Stimulated activated CD4-positive, alpha-beta T cell treated with anti-CD3 and anti-CD28 coated beads, Interleukin-4, amount 100 ng/mL, for 4 hours (primary cell): ENCODE measurements at places on chromosomes 7 and 10.

DNA sequence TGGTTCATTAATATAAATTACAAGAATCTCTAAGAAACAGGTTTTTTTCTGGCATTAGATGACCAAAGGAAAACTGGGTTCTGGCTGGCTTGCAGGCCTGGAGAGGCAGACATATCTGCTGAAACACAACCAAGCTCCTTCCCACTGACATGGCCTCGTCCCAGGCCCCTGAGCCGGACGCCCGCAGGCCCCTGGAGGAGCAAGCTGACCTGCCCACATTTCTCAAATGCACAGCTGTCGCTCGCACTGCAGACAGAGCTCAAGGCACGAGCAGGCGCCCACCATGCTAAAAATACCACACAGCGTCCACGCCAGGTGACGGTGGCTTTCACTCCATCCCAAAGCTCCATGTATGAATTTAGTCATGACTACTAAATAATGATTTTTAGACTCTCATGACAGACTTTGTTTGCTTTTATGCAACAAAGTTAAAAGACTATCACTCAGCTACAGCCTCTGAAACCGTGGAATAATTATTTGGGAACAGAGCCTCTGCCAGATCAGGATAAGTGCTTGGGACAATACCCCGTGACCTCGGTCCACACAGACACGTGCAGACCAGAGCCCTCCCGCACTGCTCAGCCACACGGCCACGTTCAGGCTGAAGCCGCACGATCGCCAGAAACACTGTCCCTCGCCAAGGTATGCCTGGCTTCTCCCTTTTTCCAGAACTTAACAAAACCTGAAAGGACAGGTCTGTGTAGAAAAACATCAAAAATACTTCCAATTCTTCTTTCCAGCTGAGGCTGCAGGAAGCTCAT, 71.1 kb downstream of the DIP2C start:
- no peak for DNase-seq

- DNase-seq = no peak
These were observed 22.0 kb downstream of the WAC start for GRCh38 chr10:28554952-28555351.

- DNase-seq = no peak
These were observed 38.7 kb downstream of the GLI3 start for GRCh38 chr7:42198296-42198695.

DNA sequence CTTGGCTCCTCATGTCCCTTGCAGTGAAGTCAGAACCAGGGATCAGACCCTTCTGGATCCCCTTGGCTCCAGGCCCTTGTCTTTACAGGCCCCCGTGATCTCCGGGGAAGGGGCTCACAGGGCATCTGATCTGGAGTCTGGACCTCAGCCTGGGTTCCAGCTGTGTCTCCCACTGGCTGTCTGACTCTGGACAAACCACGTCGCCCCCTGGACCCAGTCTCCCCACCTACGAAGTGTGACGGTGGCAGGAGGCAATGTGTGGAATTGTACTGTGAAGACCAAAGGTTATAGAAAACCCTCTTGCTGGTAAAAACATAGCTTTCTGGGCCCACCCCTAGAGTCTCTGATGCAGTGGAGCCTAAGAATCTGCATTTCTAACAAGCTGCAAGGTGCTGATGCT, 15.5 kb upstream of the C10orf71 start:
- no peak for DNase-seq

DNA sequence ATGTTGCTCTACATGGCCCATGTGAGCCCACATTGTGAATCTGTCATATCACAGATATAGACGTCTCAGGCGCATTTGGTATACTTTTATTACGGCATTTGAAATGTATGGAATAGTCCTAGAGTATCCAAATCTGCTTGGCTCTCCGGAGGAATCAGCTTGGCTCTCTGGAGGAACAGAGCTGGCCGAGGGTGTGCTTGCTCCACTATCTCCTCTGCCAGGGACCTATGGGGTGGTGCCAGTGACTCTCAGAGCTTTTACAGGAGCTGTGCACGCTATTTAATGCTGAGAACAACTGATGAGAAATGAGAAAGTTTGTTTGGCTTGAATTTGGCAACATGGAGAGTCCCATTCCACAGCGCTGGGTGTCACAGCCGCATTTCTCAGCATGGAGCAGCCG, 144.0 kb downstream of the ZMYND11 start:
- no peak for DNase-seq

GRCh38 chr7:25951414-25952260, 200.4 kb upstream of the NFE2L3 start:
- DNase-seq = no peak

GRCh38 chr10:27742195-27743011, 3.2 kb downstream of the MKX start:
- peak; percentile 87 for DNase-seq

- DNase-seq = no peak
These were observed 376.9 kb downstream of the LRRTM3 start for GRCh38 chr10:67302701-67303100.

DNA sequence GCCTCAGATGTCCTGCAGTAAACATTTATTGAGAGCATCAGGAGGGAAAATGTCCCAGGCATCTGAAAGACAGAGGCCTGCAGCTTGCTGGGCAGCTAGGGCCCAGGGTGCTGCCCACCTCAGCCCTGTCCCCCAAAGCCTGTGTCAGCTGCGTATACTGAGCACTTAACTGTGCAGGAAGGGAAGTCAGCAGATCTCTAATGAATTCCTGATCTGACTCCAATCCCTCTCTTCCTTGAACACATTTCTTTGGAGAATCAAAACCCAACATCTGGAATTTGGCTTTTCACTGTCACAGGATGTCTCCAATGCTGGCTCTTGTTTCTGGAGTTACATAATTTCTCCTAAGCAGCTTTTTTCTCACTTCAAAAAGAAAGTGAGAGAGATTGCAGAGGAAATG, 364.7 kb upstream of the NFE2L3 start:
- DNase-seq = no peak

DNA sequence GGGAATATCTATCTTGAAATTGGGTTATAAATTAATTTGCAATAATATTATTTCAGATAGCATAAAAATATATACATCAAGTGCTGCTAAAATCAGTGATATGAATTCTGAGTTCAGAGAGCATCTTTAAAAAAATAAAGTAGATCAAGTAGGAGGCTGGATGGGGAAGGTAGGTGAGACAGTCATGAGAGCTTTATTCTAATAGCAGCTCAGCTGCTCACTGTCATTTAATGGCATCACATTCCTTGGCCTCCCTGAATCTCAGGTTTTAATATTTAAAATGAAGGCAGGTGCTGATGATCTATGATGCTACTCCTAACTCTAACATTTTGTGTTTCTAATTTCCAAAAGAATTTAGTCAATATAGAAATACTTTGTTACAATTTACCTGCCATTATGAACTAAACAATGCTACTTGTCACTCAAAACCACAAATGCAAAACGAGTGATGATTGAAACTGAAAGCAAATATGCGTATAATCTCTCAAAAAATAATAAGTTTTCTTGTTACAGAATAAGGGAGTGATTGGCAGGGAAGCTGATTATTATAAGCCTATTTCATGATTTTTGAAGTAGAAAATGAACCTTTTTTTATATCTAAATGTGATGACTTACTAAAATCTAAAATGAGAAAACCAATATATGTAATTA, 147.6 kb upstream of the CSTF2T start:
- no peak for DNase-seq
